WTC11 (cell line): ENCODE measurements at places on chromosomes 5 and 9.

GRCh38 chr5:117165068-117165467, 590.4 kb upstream of the SEMA6A start:
- DNase-seq = no peak

- DNase-seq = peak; percentile 8
Observed at GRCh38 chr5:179272326-179273072, 72.8 kb downstream of the ADAMTS2 start.

DNA sequence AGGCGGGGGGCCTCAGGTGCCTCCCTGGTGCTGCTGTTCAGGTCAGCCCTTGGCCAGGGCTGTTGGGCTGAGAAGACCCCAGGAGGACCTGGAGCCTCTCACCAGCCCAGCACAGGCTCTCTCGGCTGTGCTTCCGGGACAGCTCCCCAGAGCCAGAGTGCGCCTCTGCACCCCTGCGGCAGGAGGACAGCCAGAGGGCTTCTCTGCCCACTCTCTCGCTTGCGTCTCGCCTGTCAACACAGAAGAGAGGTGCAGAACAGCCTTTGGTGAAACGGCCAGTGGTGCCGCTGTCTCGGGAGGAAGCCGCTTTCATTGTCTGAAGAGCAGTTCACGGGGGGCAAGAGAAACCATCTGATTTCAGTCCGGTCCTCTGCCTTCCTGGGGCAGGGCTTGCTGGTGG, 3.8 kb upstream of the NACC2 start:
- DNase-seq = no peak

DNA sequence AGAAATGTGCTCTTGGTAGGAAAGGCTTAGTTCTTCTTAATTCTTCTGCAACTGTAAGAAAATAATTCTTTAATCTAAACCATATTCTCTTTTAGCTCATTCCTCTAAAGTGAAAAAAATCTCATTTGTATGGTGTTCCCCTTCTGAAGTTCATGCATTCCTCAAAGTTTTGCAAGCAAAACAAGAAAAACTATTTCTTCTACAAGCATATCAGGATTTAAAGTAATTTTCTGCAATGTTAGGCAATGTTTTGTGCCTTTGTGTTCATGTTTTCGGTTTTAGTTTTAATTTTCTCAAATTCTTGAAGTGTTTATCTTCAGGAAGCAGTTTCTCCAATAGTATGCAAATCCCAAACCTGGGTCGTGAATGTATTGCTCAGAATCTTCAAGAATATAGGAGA, 12.7 kb upstream of the GPR21 start:
- no peak for DNase-seq

DNA sequence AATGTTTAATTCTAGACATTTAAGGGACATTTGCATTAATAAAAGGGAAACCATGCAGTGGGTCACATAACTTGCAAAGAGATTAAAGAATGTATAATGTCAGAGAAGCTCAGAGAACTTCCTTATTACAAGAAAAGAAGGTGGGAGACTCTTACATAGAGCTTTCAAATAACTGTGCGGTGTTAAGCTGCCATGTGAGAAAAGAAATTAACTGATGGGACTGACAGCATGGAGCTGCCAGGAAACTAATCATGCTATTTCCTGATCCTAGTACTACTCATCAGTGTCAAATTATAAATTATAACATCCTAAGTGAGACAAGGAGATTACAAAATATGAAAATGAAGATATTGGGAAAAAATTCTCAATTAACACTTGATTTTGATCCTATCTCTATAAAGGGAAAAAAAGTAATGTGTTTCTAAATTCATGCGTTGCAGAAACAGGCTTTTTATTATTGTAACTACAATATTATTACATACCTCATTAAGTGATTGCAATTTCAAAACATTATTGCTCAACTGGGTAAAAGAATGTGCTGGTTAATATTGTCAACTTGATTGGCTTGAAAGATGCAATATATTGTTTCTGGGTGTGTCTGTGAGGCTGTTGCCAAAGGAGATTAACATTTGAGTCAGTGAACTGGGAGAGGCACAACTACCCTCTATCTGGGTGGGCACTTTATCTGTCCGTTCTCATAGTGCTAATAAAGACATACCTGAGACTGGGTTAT, 609.5 kb upstream of the NUDT12 start:
- DNase-seq = no peak
